Central memory CD8-positive, alpha-beta T cell (primary cell): ENCODE measurements at places on chromosomes 1 and 21.
A peak's percentile ranks its signal among the peaks of the same experiment; 100 is the strongest.

DNA sequence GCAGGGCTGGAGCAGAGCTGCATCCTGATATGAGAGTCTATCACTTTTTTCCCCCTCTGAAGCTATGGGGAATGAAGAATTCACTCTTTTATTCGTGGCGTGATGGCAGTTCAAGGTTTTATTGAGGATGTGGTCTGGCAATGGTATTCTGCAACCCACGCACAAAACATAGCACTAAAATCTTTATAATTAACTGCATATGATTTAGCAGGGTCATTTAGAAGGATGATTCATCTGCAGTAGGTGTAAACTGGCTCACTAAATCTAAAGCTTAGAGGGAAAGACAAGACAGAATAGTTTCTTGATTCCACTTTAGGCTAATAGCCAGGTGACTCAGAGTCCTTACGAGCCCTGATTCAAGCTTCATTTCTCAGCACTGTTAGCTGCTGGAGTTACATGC is 25.0 kb upstream of the CHRM3 start:
- no peak for DNase-seq

DNA sequence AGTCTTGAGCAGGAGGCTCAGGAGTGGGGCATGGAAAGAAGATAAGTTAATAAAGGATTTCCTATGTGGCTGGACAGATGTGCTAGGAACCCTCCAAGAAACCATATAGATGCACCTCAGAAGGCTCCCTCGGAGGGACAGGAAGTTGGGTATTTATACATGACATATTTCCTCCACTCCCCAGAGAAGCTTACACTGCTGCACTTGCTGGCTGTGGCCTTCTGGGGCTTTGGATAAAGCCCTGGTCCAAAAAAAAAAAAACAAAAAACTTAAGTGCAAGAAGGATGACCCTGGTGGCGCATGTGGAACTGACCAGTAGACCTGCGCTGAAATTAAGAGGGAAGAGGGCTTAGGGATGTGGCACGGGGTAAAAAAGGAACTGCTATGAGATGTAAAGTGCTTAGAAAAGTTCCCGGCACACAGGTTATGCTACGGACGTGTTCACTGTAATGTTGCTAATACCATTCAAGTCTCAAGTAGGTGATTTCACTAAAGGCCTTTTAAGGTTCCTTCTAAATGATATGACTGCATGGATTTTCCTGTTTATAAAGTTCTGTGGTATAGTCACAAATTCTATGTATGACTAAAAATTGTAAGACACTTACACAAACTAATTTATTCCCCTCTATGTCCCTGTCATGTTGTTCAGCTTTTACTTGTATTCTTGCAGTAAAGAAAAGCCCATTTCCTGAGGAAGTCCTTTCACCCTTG is 253.6 kb downstream of the HMCN1 start:
- DNase-seq, result no peak

GRCh38 chr21:28642891-28643290 is 349.8 kb downstream of the LTN1 start:
- no peak for DNase-seq

DNA sequence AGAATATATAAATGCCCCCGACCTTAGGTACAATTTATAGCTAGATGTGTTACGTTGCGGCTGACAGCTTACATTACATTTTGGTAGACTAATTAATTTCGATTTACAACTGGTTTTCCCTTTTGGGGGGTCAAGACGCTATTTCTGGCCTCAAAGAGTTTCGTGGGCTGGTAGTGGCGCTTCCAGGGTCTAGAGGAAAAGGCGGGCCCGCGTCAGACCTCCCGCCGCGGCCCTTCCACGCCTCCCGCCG is 391 bp downstream of the IFT25 start:
- DNase-seq, result no peak

GRCh38 chr1:29125237-29125641 is 1.5 kb upstream of the TMEM200B start:
- DNase-seq, result no peak

DNA sequence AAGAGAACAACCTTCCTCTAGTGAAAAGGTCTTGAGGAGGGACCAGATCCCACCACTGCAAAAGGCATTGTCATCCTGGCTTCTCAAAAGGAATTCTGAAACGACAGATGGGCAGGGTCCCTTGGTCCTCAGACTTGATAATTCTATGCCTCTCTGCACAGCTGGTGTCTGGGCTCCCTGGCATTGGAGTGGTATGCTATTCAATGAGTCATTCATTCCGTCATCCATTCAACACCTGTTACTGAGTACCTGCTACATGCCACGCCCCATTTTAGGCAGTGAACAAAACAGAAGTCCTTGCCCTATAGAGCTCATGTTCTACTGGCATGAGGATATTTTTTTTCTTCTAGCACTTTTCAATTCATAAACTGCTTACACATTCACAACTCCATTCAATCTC is 45.8 kb upstream of the HMGB4 start:
- DNase-seq, result no peak

DNA sequence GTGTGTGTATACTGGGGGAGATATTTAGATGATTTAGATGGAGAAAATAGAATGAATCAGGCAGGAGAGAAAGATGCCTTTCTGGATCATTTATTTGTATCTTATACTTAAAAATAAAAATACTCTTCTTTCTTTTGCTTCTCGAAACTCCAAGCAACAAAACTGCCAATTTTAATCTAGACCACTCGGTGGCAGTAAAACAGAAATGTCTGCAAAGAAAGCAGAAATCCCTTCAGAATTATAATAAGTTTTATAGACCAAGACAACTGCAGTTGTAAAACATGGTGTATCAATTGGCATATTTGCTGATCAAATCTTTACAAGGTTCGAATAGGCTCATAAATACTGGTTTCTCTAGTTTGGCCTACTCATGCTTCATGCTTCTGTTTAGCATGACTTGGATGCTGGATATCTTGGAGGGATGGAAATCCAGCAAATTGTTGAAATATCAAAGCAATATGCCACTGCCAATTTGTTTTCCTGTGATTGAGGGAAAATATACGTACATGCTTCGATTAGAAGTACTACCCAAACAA is 15.1 kb upstream of the C1orf87 start:
- DNase-seq, result no peak

GRCh38 chr1:208235356-208235981 is 8.7 kb downstream of the PLXNA2 start:
- no peak for DNase-seq

DNA sequence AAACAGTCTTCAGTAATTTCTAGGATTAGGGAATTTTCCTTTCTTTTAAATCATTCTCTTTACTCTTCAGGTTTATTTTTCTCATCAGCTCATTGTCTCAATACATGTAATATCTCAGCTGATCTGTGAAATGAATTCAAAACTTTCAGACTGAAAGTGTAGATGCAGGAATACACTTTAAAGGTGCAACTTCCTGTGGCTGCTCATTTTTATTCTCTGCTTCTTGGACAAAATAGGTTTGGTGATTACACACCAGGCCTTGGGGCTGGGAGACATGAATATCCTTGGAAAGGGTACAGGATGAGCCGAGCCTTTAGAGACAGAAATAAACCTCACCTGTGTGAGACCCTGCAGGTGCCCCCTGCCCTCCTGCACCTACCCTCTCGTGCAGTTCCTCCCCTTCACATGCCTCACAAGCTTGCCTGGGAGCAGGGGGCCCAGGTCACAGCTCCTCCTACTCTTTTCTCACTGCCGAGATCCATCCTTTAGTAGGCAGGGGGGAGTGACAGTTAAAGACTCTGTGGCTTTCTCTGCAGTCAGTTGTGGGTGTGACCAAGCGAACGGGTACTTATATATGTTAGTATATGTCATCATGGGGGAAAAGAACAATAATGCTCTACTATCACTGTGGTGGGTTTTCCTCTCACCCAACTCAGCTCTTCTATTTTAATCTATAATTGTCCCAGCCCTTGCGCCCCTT is 23.6 kb downstream of the XCL2 start:
- peak; percentile 33 for DNase-seq

- DNase-seq, result no peak
Measured at GRCh38 chr1:204587621-204588020, 71.4 kb downstream of the MDM4 start.

GRCh38 chr1:208888376-208888775 is 644.2 kb upstream of the PLXNA2 start:
- DNase-seq, result no peak

- no peak for DNase-seq
Measured at GRCh38 chr1:23171181-23171755, 2.6 kb upstream of the LUZP1 start.

- DNase-seq, result no peak
Measured at GRCh38 chr1:1219341-1219740, 5.4 kb upstream of the TNFRSF4 start.

- no peak for DNase-seq
Measured at GRCh38 chr1:186179231-186179630, 195.8 kb downstream of the TPR start.

GRCh38 chr21:17949421-17949820 is 130.3 kb upstream of the C21orf91 start:
- no peak for DNase-seq

DNA sequence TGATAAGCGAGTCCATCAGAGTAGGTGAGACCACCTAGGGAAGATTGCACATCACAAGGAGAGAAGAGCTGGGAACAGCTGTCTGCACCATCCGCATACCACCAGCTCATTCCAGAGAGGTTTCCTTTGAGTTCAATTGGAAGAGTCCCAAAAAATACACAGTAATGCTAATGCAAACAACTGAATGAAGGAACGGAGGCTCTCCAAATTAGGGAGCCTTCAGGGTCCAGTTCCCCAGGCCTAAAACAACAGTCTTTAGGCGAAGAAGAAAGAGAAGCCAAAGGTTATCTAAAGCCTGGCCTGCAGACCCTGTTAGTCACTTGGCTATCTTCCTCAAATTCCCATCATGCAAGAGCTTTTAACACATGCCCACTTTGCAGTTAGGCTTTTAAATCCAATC is 246.4 kb downstream of the PBX1 start:
- no peak for DNase-seq

GRCh38 chr1:46615735-46616134 is 876 bp downstream of the MOB3C start:
- no peak for DNase-seq

DNA sequence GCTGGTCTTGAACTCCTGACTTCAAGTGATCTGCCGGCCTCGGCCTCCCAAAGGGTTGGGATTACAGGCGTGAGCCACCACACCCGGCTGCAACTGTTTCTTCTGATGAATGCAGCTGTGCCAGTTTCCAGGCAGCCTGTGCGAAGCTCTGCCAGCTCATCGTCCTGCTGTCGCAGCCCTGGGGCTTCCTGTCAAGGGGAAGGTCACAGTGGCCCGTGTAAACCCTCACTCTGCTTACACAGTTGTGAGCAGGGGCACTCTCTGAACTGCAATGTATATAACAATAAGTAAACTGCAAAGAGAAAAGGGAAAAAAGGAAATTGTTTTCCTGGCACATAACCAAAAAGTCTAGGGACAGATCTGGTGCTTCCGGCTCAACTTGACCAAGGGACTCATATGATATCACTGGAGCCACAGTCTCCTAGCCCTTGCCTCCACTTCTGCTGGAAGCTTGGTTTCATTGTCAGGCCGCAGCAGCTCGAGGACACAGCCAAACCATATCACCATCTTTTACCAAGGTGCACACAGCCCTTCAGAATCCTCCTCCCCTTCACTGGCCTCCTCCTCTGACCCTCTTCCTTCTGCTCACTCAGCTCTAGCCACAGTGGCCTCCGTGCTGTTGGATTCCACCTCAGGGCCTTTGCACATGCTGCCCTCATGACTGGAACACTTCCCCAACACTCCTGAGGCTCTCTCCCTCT is 22.8 kb upstream of the LBR start:
- DNase-seq, result no peak

- DNase-seq, result no peak
Measured at GRCh38 chr1:232904566-232904965, 45.8 kb upstream of the NTPCR start.
